ENCODE measurements at places on chromosomes 6 and 20. TPM values are rescaled to one million over a fixed set of nuclear protein-coding genes. Genes with fewer than 3 reads are reported as not detected.

GRCh38 chr6:161437851-161438250 lies 164.0 kb upstream of the AGPAT4 start:
- no peak for DNase-seq

DNA sequence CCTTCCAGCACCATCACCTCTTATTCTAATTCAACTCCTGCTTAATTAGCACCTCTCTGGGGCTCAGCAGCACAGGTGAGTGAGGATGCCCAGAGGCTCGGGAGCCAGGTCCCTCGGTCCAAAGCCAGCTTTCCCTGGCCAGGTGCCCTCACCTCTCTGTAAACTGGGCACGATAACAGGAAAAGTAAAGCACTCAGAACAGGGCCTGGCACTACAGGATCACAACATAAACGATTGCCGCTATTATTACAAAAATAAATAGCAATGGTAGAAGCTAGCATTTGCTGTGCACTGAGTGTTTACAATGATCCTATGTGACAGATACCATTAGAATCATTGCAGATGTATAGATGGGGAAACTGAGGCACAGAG lies 2.6 kb downstream of the BPIFB2 start:
- no peak for DNase-seq

- no peak for DNase-seq
Measured at GRCh38 chr6:4316867-4317400, 181.6 kb upstream of the ECI2 start.

DNA sequence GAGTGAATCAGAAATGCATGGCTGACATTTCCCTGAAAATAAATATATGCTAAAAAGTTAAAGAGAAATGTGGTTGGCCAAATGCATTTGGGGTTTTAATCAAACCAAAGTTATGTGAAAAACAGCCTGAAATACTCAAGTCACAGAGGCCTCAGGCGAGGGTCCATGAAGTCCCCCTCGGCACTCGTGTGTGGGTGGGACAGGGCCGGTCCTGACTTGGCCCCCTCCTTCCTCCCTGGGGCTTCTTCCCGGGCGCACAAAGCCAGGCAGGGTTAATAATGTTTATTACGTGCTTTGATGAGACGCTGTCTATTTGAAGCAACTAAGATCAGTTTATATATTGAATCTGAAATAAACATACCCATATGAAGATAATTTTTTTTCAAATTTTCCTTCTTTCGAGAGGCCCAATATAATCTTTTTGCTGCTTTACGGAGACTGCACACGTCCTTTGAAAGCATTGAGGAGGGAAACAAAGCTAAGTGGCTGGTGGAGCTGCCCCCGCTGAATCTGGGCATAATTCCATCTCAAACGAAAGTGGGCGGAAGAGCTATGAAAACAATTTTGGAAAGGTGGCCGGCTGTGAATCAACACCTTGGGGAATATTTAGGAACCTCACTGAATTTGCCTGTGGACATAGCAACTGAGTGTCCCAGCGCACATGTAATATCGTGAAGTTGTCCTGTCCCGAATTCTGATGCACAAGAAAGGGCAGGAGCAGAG lies 55.8 kb upstream of the SMOC2 start:
- DNase-seq = no peak

GRCh38 chr6:152423216-152424103 lies 213.7 kb downstream of the SYNE1 start:
- no peak for DNase-seq

- DNase-seq = no peak
Measured at GRCh38 chr20:36017048-36017951, 48.9 kb downstream of the CNBD2 start.

ANKRD66 gene
- total RNA-seq = not detected
